CD4-positive, alpha-beta T cell (primary cell): ENCODE measurements at places on chromosomes 3 and 15.

GRCh38 chr3:187871204-187871591 is 125.9 kb upstream of the BCL6 start:
- no peak for DNase-seq

- DNase-seq = no peak
Observed at GRCh38 chr3:132285620-132285945, 31.6 kb upstream of the ACP3 start.

DNA sequence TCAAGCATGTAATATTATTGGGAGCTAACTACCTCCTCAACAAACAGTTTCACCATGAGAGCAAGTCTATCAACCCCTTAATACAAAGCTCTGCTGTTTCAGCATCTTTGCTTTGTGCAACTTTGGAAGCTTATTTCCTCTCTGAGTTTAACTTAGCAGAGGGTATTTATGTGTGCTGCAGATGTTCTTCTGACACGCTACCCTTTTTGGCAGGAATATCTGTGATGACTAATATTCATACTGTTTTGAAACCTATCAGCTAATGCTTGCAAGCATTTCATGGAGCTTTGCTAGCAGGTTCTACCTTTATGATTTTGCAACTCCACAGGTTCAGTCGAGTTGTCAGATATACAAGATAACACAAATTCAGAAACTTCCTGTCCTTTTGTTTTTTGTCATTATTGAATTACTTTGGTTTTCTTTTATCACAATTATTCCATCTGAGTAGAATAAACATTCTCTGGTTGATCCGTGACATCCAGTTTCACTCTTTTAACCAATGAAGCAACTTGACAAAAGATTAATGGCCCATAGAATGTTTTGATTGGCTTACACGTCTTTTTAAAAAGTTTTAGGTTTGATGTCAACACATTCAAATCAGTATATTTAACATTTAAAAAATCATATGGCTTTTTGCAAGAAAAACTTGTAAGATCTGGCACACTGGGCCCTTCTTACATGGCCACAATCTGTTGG is 1.7 kb upstream of the SLC9A9 start:
- DNase-seq = no peak

- no peak for DNase-seq
Observed at GRCh38 chr3:79367066-79367465, 400.7 kb downstream of the ROBO1 start.

DNA sequence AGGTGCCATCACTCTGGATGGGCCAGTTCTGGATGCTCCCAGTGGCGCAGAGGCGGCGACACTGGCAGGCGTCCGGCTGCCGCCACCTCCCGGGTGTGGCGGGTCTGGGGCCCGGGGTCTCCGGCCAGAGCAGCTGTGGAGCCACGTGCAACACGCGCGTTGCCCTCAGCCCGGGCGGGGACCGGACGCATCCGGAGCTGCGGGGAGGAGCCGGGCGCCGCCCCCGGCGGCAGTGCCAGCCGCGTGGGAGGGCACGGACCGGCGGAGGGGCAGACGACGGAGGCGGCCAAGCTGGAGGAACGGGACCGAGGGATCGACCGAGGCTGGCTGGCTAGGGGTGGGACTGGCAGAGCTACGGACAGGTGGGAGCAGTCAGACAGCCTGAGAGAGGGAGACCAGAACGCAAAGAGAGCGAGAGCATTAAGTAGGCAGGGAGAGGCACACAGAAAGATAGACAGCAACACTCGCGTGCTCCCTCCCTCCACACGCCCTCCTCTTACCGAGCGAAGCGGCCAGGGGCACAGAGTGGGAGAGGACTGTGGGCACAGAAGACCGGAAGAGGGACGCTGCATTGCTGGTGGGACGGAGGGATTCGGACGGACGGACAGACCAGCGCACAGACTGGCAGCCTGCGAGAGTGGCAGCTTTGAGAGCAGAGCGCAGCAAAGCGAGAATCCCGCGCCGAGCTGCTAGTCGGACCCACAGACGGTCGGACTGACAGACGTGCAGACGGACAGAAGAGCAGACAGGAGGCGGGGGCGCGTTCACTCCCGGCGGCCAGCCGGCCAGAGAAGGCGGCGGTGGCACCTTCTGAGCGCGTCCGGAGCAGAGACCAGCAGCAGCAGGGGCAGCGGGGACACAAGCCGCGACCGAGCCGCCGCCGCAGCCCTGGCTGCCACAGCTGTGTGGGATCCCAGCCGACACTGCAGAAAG is at the start of gene ARPP21:
Gene ARPP21 (plus strand): TSS at position 272 of the 933 bp plus-strand sequence. CDS start 42,227 bp downstream, outside the sequence.
- DNase-seq = no peak
